ENCODE measurements at places on chromosomes 1 and 21. TPM values are rescaled to one million over a fixed set of nuclear protein-coding genes. Genes with fewer than 3 reads are reported as not detected.

GRCh38 chr1:198399452-198399851 is 141.0 kb downstream of the ATP6V1G3 start:
- H3K4me1 ChIP-seq = no peaks in the 10 kb centered on the region
- no peaks in the 10 kb centered on the region for H3K27me3 ChIP-seq
- H3K27ac ChIP-seq = no peak overlapping the region

DNA sequence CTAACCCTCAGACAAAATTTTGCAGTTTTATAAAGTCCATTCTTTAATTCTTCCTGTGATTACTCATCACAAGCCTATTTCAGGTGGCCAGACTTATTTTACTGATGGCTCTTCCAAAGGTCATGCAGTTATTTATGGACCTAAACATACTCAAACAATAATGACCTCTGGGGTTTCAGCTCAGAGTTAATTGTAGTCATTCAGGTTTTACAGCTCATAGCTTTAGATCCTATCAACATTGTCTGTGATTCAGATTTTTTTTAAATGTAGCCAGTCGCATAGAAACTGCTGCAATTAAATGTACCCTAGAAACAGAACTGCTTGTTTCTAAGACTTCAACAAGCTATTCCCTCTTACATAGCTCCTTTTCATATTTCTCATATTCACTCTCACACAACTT is 270.8 kb downstream of the COL11A1 start:
- no peaks in the 10 kb centered on the region for H3K36me3 ChIP-seq
- H3K4me3 ChIP-seq = no peak overlapping the region

GRCh38 chr1:42849944-42850343 is 3.5 kb downstream of the ZNF691 start:
- no peak overlapping the region for H3K4me3 ChIP-seq
- H3K27ac ChIP-seq = no peak overlapping the region
- no peaks in the 10 kb centered on the region for H3K27me3 ChIP-seq
- peaks cover 21% of the 10 kb centered on the region for H3K36me3 ChIP-seq
- peaks cover 18% of the 10 kb centered on the region for H3K4me1 ChIP-seq
- DNase-seq = no peak

DNA sequence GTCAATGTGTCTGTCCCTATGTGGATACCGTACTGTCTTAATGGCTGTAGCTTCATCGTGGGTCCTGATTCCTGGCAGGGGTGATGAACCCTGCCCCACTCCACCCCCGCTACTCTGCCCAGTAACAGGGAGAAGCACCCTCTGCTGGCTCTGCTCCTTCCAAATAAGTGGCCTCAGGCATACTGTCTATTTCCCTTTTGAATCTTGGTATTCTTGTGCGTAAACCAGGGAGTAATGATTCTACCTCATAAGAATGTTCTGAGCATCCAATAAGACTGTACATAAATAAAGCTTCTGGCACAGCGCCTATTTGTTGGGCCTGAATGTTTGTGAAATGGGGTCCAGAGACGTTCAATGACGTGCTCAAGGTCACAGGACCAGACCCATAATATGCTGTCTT is 35.2 kb upstream of the CTPS1 start:
- no peaks in the 10 kb centered on the region for H3K4me1 ChIP-seq
- no peak overlapping the region for H3K27ac ChIP-seq
- DNase-seq = no peak

GRCh38 chr1:241356519-241357365 is at the start of gene RGS7:
Gene RGS7, minus strand, starts transcription at chr1:241357205.
- no peak for DNase-seq
- H3K27ac ChIP-seq = no peak within 1 kb of the TSS
- no peaks in the 10 kb centered on the region for H3K36me3 ChIP-seq

- no peak for DNase-seq
- H3K36me3 ChIP-seq = peaks cover 43% of the 10 kb centered on the region
- H3K27me3 ChIP-seq = no peaks in the 10 kb centered on the region
- H3K4me1 ChIP-seq = no peaks in the 10 kb centered on the region
- H3K27ac ChIP-seq = no peak overlapping the region
- H3K4me3 ChIP-seq = no peak overlapping the region
Measured at GRCh38 chr1:35173909-35174540, 18.9 kb downstream of the SFPQ start.

- peaks cover 60% of the 10 kb centered on the region for H3K36me3 ChIP-seq
- H3K27me3 ChIP-seq = no peaks in the 10 kb centered on the region
- DNase-seq = peak; percentile 41
- peak overlapping the region; percentile 74 for H3K27ac ChIP-seq
- H3K4me3 ChIP-seq = no peak overlapping the region
Measured at GRCh38 chr21:34845521-34846451, 177.0 kb downstream of the CLIC6 start.

The RGS4 gene
- 0.66 TPM for total RNA-seq

The SEC22B gene
- 19.9 TPM for total RNA-seq

The SAMD11 gene
- total RNA-seq = 0.38 TPM
